Cardiac muscle cell (in vitro differentiated cells and primary cell): ENCODE measurements at places on chromosomes 3 and 15.

DNA sequence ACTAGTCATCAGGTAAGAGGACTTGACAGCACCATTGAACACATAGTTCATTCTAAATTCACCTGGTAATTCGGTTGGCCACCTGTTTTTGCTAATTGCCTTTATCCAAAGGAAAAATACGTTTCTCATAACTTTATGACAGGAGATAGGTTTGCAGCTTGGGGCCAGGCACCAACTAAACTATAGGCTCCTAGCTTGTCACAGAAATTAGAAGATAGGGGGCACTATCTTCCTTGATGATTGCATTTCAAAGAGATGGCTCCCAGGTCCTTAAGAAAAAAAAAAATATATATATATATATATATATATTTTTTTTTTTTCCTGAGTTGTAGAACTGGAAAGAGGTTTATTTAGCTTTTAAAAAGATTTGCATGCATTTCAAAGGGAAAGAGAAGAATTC lies 563.6 kb downstream of the NAALADL2 start:
- no peak for DNase-seq

DNA sequence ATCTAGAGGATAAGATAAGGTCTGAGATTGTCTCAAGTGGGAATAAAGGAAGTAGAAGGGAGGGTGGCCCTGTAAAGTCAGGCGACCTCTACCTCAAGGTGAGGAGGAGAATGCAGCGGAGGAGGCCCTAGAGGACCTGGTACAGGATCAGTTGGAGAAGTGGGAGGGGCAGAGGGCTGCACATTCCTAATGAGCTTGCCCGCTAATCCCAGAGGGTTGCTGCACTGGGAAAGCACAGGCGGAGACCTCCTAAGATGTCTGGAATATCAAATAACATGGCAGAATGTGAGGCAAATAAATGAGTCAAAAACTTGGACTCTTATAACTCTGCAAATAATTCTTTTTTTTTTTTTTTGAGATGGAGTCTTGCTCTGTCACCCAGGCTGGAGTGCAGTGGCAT lies 30.2 kb upstream of the VPS8 start:
- DNase-seq: no peak

GRCh38 chr15:86317384-86317740 lies 237.7 kb downstream of the AGBL1 start:
- no peak for DNase-seq

DNA sequence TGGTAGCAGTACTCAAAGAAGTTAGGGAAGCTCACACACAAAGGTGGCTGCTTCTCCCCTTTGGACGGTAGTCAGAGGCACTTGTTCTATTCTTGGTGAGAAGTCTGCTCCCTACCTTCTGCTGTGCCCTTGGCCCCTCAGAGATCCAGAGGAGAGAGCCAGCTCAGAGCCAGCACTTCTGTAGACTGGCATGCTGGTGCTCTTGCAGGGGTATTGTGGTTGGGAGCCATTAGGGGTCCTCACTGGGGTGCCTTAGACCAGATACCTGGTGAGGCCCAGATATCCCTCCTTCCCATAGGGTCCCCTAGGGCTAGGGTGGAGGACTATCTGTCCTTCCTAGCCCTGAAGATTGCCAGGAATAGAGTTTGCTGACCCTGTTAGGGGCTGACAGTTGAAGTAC lies 140.6 kb downstream of the EEFSEC start:
- DNase-seq: no peak

GRCh38 chr3:186802701-186803100 lies 3.6 kb downstream of the RFC4 start:
- DNase-seq: no peak

GRCh38 chr3:160210799-160211221 lies 14.4 kb upstream of the C3orf80 start:
- no peak for DNase-seq

- DNase-seq: no peak
These were observed 123.8 kb downstream of the GMNC start for GRCh38 chr3:190738636-190739155.

- DNase-seq: peak; percentile 56
These were observed 77.0 kb downstream of the MAGI1 start for GRCh38 chr3:65961733-65962132.

- DNase-seq: peak; percentile 98
These were observed at the start of gene ZBTB38 for GRCh38 chr3:141368062-141368924. TSS of gene ZBTB38 (plus strand) at chr3:141368504. CDS start at chr3:141442389, 73,885 bp downstream.

DNA sequence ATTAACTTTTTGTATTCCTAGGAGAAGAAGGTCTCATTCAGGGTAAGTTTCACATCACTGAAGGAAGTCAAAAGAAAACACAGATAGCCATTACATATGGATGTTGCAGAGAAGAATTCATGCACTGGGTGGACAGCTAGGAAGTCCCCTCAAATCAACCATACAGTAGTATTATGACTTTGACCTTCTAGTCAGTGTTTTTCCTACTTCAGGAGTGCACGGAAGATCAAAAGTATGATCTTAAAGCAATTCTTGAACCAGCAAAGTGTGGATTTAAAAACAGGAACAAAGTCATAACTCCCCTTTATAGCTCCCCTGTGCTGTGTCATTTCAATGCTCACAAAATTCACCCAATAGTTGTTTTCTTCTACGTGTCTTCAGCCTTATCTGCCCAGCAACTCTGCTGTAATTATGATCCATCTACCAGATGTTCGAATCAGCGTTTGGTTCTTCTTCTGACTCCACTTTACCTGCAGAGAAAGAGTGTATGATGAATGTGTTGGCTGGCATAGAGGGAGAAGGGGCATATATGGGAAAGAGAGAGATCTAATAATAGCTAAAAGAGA lies 118.1 kb upstream of the MEIS2 start:
- no peak for DNase-seq

DNA sequence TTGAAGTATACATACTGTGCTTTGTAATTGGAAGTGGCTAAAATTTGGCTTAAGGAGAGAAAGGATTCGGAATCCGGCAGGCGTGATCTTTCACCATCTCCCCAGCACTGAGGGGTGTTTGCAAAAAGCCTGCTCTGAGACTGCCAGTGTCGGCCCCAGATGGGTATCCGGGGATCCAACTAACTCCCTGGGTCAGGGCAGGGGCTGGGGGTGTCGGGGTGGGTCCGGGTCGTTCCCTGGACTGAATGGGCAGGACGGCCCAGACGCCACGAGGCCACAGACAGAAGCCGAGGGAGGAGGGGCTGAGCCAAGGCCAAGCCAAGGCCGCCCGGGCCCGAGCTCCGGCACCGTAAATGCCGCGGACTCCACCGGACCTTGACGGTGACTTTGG lies 349 bp downstream of the PPIB start:
- DNase-seq: no peak

GRCh38 chr3:148318240-148318639 lies 379.5 kb upstream of the AGTR1 start:
- no peak for DNase-seq

DNA sequence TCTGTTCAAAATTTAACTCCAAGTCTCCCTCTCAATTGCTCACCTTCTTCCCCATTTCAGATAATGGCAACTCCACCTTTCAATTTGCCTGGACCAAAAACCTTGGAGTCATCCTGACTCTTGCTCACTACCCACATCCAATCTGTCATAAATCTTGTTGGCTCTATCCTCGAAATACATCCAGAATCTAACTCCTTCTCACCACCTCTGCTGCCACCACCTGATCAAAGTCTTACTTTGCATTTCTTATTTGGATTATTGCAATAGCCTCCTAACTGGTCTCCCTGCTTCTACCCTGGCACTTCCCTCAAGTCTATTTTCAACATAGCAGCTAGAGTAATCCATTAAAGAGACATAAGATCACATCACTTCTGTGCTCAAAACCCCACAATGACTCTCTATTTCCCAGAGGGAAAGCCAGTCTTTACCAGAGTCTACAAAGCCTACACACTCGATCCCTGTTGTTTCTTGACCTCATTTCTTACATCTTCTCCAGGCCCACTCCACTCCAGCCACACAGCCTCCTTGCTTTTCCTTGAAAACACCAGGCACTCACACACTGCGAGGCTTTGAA lies 86.6 kb downstream of the GPR156 start:
- DNase-seq: no peak

- no peak for DNase-seq
These were observed 97.6 kb downstream of the FRMD4B start for GRCh38 chr3:69288161-69288895.

GRCh38 chr15:29092376-29093064 lies 177.1 kb downstream of the NSMCE3 start:
- DNase-seq: no peak

GRCh38 chr15:100918690-100919480 lies at the start of gene LRRK1:
TSS of gene LRRK1 (plus strand) at chr15:100919357. CDS start at chr15:100924633, 5,276 bp downstream.
- peak; percentile 44 for DNase-seq

DNA sequence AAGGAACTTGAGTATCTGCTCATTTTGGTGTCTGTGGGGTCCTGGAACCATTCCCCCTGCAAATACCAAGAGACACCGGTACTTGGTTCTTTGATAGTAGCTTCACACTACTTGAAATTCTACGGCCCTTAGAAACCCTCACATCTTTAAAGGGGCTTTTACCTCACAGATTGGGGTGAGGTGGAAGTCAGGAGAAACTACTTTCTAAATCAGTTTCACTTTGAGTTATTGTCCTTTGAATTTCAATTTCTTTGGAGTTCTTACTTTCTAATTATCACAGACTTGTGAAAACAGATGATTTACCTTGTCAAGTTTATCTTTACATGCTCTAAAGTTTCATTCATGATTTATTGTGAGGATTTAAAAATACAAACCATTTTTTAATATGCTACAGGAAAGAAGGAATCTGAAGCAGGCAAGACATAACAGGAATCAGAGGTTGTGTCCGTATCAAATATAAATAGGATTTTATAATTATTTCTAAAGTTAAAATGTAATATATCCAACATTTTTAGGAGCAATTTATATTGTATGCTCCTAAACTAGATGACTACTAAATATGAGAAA lies 98.9 kb downstream of the NEDD4 start:
- no peak for DNase-seq

- no peak for DNase-seq
These were observed 74.0 kb upstream of the RAD18 start for GRCh38 chr3:9037144-9037711.

DNA sequence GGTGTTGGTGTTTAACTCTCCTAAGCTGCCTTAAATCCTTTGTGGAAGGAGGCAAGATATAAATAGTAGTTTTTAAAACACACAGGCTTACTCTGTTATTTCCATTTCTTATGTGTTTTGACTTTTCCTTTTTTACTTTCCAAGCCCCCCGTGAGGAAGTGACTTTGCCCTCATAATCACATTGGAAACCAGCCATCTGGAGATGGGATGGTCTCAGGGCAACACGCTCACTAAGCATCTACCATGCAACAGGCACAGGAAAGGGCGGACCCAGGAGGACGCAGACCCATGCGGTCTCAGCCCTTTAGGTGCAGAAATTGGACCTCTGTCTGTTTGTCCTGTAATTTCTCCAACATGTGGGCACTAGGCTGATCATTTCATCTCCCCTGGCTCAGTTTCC lies 115.7 kb downstream of the PDZRN3 start:
- no peak for DNase-seq

GRCh38 chr15:88651971-88652370 lies 13.2 kb downstream of the ISG20 start:
- DNase-seq: no peak

- DNase-seq: peak; percentile 98
These were observed at the start of gene AMOTL2 for GRCh38 chr3:134374105-134374790. TSS of gene AMOTL2 (minus strand) at chr3:134374447. CDS start at chr3:134371433, 3,014 bp downstream.

DNA sequence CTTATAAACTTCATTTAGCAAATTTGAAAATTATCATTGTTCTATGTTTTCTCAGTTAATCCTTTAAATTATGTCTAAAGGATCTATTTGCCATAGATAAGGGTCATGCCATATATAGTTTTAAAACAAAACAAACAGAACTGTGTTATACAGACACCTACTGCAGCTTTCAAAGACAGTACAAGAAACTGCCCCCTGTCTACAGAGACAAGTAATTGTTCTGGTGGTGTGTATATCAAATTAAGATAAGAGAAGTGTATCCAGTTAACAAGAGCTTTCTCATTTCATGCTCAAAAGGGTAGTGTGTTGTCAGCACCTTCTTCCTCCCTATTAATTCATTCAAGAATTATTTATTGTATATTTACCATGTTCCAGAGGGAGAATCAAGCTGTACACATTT lies 201.2 kb downstream of the FMN1 start:
- peak; percentile 25 for DNase-seq

DNA sequence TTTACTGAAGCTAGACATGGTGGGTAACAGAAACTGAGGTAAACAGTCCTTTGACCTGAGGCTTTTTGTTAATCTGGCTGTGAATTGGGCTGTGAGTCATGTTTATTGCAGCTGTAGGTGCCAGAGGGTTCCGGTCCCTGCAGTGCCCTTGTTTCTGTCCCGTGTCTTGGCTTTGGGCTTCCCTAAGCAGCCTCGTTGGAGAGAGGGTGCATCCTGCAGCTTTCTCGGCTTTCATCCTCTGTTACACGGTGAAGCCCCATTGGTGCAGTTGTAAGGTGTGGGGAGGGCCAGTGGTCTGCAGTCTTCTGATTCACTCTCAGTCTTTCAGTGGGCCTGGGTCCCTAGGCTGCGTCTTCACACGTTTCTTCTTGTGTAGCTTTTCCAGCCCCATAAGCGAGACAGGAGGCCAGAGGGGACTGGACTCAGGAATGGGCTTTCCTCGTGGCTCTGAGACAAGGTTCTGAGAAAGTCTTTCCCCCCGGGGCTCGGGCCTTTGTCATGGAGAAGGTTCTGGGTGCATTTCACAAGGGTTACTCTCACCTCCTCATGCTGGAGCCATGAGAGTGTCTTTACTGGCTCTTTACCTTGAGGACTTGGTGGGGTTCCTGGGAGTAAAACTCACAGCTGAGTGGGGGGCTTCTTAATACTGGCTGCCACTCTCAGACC lies 33.1 kb downstream of the ASB7 start:
- no peak for DNase-seq

- peak; percentile 98 for DNase-seq
These were observed 6.4 kb downstream of the STRA6 start for GRCh38 chr15:74196175-74196574.

GRCh38 chr3:171378586-171378985 lies 81.6 kb downstream of the TNIK start:
- no peak for DNase-seq

- DNase-seq: no peak
These were observed 75.5 kb downstream of the DPH6 start for GRCh38 chr15:35470441-35470840.

DNA sequence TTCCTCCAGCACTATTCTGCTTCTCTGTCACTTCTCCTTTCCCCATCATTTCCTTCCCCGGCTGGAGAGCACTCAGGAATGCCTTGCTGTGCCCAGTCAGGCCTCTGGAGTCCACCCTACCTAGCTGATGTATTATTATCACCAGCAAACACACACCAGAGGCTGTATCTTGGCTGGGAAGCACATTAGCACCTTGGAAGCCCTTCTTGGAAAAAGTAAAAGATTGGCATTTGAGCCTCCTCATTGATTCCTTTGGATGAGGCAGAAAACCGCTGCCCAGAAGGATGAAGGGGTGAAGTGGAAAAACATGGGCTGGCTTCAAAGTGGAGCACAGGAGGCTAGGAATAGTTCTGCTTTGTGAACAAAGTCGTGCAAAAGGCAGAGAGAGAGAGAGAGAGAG lies 244.3 kb downstream of the RPLP1 start:
- no peak for DNase-seq

GRCh38 chr15:96270581-96271172 lies 59.8 kb upstream of the NR2F2 start:
- DNase-seq: peak; percentile 34

- peak; percentile 82 for DNase-seq
These were observed 52.2 kb upstream of the STXBP5L start for GRCh38 chr3:120855665-120856437.
